ENCODE measurements at places on chromosomes 4 and X. TPM values are rescaled to one million over a fixed set of nuclear protein-coding genes. Genes with fewer than 3 reads are reported as not detected.
A peak's percentile ranks its signal among the peaks of the same experiment; 100 is the strongest.

GRCh38 chr4:113981591-113981990 is 2.1 kb upstream of the ARSJ start:
- no peak overlapping the region for H3K4me3 ChIP-seq
- H3K27ac ChIP-seq = no peak overlapping the region
- peaks cover 16% of the 10 kb centered on the region for H3K4me1 ChIP-seq

DNA sequence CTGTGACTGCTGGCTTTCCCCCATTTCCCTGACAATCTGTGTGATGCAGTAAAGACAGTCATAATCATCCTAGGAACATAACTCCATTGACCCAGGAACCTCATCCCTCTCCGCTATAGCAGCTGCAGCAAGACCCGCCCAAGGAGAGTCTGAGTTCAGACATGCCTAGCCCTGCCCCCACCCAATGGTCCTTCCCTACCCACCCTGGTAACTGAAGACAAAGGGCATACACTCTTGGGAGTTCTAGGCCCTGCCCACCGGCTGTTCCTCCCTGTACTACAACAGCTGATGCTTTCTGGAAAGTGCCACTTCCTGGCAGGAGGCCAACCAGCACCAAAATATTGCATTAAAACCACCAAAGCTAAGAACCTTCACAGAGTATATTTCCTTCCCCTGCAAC is 1035.6 kb downstream of the C4orf33 start:
- H3K36me3 ChIP-seq = no peaks in the 10 kb centered on the region
- DNase-seq = no peak
- no peak overlapping the region for H3K27ac ChIP-seq
- H3K4me1 ChIP-seq = no peaks in the 10 kb centered on the region
- H3K27me3 ChIP-seq = no peaks in the 10 kb centered on the region

DNA sequence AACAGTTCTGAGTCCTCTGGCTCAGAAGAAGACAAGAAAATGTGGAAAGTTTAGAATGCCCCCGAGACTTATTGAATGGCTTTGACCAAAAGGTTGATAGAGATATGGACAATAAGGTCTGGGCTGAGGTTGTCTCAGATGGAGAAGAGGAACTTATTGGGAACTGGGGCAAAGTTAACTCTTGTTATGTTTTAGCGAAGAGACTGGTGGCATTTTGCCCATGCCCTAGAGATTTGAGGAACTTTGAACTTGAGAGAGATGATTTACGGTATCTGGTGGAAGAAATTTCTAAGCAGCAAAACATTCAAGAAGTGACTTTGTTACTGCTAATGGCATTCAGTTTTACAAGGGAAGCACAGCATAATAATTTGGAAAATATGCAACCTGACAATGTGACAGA is 1549.3 kb upstream of the ADGRL3 start:
- no peak overlapping the region for H3K4me3 ChIP-seq
- no peak overlapping the region for H3K27ac ChIP-seq
- no peaks in the 10 kb centered on the region for H3K27me3 ChIP-seq
- no peaks in the 10 kb centered on the region for H3K4me1 ChIP-seq
- DNase-seq = no peak

GRCh38 chrX:119073911-119074310 is 1.1 kb downstream of the CT47C1 start:
- H3K27me3 ChIP-seq = 0 out of 2 replicates have a peak, but pooled peaks cover 3% of the 10 kb centered on the region
- DNase-seq = no peak
- H3K27ac ChIP-seq = no peak overlapping the region
- H3K36me3 ChIP-seq = no peaks in the 10 kb centered on the region

- no peak overlapping the region for H3K4me3 ChIP-seq
- no peaks in the 10 kb centered on the region for H3K36me3 ChIP-seq
- H3K27ac ChIP-seq = no peak overlapping the region
- DNase-seq = no peak
- no peaks in the 10 kb centered on the region for H3K4me1 ChIP-seq
- no peaks in the 10 kb centered on the region for H3K27me3 ChIP-seq
Observed at GRCh38 chr4:40114206-40114605, 57.6 kb downstream of the N4BP2 start.

DNA sequence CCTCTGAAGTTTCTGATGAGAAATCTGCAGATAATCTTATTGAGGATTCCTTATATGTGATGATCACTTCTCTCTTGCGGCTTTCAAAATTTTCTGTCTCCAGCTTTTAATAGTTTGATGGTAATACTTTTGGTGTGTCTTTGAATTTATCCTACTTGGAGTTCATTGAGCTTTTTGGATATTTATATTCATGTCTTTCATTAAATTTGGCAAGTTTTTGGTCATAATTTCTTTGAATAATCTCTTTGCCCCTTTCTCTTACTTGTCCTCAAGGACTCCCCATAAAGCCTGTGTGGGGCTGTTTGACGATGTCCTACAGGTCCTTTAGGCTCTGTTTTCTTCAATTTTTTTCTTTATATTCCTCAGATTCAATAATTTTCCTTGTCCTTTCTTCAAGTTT is 11.3 kb upstream of the FAM47E start:
- H3K4me3 ChIP-seq = no peak overlapping the region
- no peaks in the 10 kb centered on the region for H3K36me3 ChIP-seq
- DNase-seq = no peak
- H3K27me3 ChIP-seq = peaks cover 6% of the 10 kb centered on the region

GRCh38 chrX:84168095-84168494 is 19.9 kb downstream of the RPS6KA6 start:
- peak overlapping the region; percentile 95 for H3K27ac ChIP-seq
- H3K27me3 ChIP-seq = no peaks in the 10 kb centered on the region
- no peaks in the 10 kb centered on the region for H3K36me3 ChIP-seq
- peak overlapping the region; percentile 47 for H3K4me3 ChIP-seq
- peak; percentile 65 for DNase-seq

DNA sequence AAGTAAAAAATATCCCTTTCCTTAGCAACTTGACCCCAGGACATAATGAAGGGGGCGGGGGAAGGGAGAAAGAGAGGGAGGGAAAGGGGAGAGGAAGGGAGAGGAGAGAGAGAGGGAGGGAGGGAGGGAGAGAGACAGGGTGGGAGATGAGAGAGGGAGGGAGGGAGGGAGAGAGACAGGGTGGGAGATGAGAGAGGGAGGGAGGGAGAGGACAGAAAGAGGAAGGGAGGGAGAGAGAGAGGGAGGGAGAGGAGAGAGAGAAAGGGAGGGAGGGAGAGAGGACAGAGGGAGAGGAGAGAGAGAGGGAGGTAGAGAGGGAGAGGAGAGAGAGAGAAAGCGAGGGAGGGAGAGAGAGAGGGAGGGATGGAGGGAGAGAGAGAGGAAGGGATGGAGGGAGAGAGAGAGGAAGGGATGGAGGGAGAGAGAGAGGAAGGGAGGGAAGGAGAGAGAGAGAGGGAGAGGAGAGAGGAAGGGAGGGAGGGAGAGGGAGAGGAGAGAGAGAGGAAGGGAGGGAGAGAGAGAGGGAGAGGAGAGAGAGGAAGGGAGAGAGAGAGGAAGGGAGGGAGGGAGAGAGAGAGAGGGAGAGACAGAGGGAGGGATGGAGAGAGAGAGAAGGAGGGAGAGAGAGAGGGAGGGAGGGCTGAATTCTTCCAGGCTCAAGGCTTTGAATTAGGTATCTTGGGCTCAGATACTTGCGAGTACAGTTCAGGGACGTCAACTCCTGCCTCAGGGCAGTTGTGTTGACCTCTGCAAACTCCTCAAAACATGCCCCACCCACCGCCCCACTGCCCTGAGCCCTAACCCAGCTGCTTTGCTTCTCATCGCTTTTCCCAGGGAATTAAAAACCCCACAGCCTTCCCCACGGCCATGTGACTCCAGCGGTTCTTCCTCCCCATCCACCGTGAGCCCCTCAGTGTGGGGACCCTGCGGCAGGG is 40.0 kb upstream of the ADRA2C start:
- H3K27ac ChIP-seq = no peak overlapping the region
- no peak overlapping the region for H3K4me3 ChIP-seq
- H3K4me1 ChIP-seq = peaks cover 5% of the 10 kb centered on the region
- no peaks in the 10 kb centered on the region for H3K36me3 ChIP-seq
- H3K27me3 ChIP-seq = peaks cover 17% of the 10 kb centered on the region

DNA sequence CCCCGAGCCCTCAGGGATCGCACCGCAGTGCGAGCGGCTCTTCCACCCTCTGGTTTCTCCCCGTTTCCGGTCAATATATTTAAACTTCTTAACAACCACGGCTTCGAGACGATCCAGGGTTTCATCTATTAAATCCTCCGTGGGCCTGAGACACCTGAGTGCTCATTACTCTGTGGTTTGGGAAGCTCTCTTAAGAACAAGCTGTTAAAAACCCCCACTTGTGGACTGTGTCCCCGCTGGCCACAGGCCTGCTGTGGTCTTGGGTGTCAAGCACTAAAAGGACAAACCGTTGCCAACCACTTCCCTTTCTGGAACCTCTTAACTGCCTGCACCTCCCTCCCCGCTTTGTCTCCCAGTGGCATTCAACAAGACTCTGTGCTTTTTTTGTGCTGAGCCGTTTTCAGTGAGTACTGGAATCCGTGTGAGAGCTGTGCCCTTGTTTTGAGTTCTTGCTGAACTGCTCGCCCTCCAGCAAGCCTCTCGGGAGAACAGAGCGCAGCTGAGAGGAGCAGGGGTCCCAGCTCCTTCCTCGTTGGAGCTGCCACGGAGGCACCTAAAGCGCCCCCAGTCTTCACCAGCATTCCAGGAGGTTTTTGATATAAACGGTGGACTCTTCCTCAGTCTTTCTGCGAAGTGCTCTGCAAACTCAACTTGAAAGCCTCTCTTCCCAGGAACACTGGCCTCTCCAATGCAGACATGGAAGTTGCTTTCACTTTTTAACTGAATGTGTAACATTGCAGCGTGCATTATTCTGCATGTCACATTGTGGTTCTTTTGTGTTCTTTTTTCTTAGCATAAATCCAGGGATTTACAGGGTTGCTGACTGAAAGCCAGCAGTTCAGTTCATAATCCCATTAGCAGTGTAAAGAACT is 691 bp upstream of the IGFBP7 start:
- H3K4me1 ChIP-seq = peaks cover 29% of the 10 kb centered on the region
- DNase-seq = peak; percentile 74
- H3K4me3 ChIP-seq = peak overlapping the region; percentile 72
- no peaks in the 10 kb centered on the region for H3K36me3 ChIP-seq
- no peaks in the 10 kb centered on the region for H3K27me3 ChIP-seq

- DNase-seq = no peak
- H3K4me3 ChIP-seq = no peak overlapping the region
- H3K4me1 ChIP-seq = no peaks in the 10 kb centered on the region
- no peaks in the 10 kb centered on the region for H3K27me3 ChIP-seq
Observed at GRCh38 chrX:49212861-49213260, 12.9 kb upstream of the SYP start.

- H3K27ac ChIP-seq = no peak overlapping the region
- no peaks in the 10 kb centered on the region for H3K36me3 ChIP-seq
- no peaks in the 10 kb centered on the region for H3K4me1 ChIP-seq
- H3K4me3 ChIP-seq = no peak overlapping the region
- no peaks in the 10 kb centered on the region for H3K27me3 ChIP-seq
Observed at GRCh38 chr4:159141193-159141592, 38.3 kb downstream of the RAPGEF2 start.

DNA sequence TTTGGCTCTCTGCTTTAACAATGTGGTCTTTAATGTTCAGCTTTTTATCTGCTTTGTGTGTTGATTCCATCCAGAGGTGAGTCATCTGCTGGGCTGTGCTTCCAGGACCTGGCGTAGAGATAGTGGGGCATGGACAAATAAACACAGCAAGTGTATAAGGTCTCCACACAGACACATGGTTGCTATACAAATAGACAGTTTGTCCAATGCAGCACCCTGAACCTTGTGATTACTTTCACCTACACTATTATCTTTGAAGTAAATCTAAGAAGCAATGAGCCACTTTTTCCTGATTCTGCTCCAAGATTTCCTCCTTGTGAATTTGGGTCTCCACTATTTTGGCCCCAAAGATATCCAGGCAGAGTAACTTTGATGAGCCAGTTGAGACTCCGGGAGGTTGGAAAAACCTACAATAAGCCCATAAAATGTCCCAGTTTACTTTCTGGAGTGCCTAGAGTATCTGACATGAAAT is 12.1 kb downstream of the PPARGC1A start:
- no peaks in the 10 kb centered on the region for H3K4me1 ChIP-seq
- no peaks in the 10 kb centered on the region for H3K36me3 ChIP-seq
- DNase-seq = no peak
- no peak overlapping the region for H3K27ac ChIP-seq
- H3K4me3 ChIP-seq = no peak overlapping the region

- no peak overlapping the region for H3K4me3 ChIP-seq
- DNase-seq = no peak
- no peaks in the 10 kb centered on the region for H3K27me3 ChIP-seq
- no peak overlapping the region for H3K27ac ChIP-seq
- peaks cover 12% of the 10 kb centered on the region for H3K4me1 ChIP-seq
- H3K36me3 ChIP-seq = no peaks in the 10 kb centered on the region
Observed at GRCh38 chr4:155885666-155886065, 17.8 kb upstream of the TDO2 start.

DNA sequence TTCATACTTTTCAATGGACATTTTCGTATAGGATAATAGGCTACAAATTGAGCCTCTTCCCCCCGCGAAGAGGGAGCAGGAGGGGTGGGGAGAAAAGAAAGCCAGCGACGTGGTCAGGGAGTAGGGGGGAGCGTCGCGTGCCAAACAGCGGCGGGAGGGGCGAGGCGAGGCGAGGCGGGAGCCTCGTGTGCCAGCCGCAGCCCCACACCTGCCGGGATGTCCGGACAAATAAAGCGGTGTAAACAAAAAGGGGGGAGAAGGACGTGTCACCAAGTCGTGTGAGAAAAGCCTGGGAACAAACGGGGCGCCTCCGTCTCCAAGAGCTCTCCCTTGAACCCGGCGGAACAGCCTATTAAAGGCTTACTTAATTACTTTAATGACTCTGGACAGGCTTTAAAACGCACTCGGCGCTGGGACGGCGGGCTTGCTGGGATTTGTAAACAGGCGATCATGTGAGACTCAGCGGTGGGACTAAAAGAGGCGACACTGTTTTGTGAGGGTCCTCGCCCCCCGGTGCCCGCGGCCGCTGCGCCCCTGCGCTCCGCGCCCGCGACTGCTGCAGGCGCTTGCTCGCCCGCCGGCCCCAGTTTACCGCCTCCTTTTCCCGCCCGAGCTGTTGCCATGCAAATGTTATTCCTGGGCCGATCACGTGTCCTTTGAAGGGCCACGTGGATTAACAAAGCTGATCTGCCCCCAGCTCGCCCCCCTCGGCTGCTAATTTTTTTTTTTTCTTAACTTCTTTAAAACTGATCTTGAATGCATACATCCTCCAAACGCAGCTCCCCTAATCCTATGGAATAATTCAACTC is at the start of gene HELT:
Gene HELT, plus strand, starts transcription at position 527 of the 809 bp plus-strand sequence. CDS start 439 bp downstream, outside the sequence.
- peaks cover 97% of the 10 kb centered on the region for H3K27me3 ChIP-seq
- H3K4me3 ChIP-seq = no peak within 1 kb of the TSS
- no peaks in the 10 kb centered on the region for H3K36me3 ChIP-seq
- H3K27ac ChIP-seq = no peak within 1 kb of the TSS
- no peaks in the 10 kb centered on the region for H3K4me1 ChIP-seq
- no peak for DNase-seq

DNA sequence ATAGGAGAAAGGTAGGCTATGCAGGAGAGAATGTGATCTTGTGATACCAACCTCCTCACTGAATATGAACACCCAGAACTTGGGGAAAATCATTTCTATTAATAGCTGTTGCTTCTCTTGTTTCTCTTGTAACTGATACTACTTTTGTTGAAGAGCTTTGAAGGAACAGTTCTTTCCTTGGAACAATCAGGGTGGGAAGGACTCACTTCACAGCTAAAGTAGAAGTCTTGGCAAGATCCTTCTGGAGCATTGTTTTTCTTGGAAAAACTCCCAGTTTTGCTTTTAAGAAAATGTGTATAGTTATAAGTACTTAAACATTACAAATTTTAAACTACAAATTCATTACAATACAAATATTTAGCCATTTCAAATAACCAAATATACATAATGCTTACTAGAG is 19.1 kb upstream of the XK start:
- no peak overlapping the region for H3K27ac ChIP-seq
- no peak overlapping the region for H3K4me3 ChIP-seq
- H3K4me1 ChIP-seq = no peaks in the 10 kb centered on the region
- H3K36me3 ChIP-seq = no peaks in the 10 kb centered on the region
- DNase-seq = no peak

The PLAC8 gene
- not detected for total RNA-seq

The SYN1 gene
- total RNA-seq = not detected

The FHIP1A gene
- total RNA-seq = 0.11 TPM

The SLC10A4 gene
- not detected for total RNA-seq

The LARP7 gene
- total RNA-seq = 22.8 TPM

Data from GM23248 (cell line).